Stimulated activated CD8-positive, alpha-beta memory T cell treated with anti-CD3 and anti-CD28 coated beads, Interleukin-2, amount 100 ng/mL, for 1 hour (primary cell): ENCODE measurements at places on chromosomes 2 and 18.

DNA sequence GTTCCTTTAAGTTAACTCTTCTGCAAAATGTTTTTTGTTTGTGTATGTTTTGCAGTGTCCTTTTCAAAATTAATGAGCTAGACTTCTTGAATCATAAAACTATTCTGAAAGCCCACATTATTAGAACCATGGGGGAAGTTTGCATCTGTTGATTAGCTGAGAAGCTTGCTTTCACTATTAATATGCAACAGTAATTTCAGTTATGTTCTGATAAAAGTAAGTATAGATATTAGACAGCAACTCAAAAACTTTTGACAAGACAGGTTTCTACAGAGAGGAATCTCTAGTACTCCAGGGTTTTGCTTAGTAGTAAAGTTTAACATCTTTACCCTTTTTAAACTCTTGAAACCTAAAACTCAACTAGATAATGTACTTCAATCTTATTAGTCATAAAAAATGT is 147.8 kb downstream of the UBE2E3 start:
- no peak for DNase-seq

- no peak for DNase-seq
Observed at GRCh38 chr2:224772494-224772893, 56.3 kb upstream of the CCDC195 start.

GRCh38 chr2:230505162-230505561 is 89.2 kb downstream of the SP100 start:
- DNase-seq, result no peak

- no peak for DNase-seq
Observed at GRCh38 chr2:217451666-217452065, 551.1 kb downstream of the TNS1 start.

- no peak for DNase-seq
Observed at GRCh38 chr2:180376066-180376465, 369.0 kb upstream of the CWC22 start.

- DNase-seq, result no peak
Observed at GRCh38 chr2:137539336-137539735, 424.9 kb upstream of the HNMT start.

DNA sequence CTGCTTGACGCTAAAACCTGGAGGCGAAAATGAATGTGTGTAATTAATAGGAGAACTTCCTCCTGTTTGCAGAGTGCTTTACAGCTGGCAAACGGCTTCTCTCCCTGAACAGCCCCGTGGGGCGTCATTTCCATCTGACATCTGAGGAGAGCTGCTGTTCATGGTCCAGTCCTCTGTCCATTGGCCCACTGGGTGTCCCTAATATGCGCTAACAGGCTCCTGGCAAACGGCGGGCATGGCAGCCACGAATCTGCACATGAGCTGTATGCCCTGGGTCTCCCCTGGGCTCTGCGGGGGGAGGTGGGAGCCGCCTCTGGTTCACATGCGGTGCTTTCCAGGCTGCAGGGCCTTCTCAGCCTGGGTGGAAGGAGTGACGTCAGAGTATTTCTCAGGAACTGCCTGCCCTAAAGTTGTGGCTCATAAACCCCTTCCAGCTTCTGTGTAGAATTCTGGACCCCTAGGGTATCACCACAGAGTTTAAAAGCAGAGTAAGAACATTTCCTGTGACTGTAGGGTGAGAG is 73.2 kb downstream of the LRRFIP1 start:
- DNase-seq, result peak; percentile 59

GRCh38 chr18:55324166-55324565 is 263.8 kb downstream of the TCF4 start:
- DNase-seq, result no peak

DNA sequence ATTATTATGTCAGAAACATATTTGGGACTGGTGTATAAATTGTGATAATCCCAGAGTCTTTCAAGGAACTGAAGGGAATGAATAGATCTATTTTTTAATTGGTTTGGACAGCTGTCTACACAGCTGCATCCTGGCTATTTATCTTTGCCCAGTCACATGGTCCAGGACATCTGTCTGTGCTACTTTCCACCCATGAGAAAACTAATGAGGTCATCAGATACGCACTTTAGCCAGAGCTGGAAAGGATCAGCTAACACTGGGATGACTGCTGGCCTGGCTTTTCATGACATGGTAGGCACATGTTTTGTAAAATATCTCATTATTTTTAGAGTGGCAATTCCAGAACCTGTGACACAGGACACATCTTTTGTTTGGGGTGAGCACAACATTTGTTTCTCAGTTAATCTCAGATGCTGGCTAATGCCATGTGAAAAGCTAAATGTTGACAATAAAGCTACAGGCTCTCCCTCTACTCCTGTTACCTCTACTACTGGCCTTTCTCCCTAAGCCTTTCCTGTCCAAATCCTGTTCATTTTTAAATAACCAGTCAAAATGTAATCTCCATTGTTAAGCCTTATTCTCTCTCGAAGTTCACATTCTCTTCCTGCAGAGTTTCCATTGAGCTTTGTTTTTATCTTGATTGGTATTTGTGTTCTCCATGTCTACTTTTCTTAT is 500.7 kb downstream of the RIT2 start:
- no peak for DNase-seq

DNA sequence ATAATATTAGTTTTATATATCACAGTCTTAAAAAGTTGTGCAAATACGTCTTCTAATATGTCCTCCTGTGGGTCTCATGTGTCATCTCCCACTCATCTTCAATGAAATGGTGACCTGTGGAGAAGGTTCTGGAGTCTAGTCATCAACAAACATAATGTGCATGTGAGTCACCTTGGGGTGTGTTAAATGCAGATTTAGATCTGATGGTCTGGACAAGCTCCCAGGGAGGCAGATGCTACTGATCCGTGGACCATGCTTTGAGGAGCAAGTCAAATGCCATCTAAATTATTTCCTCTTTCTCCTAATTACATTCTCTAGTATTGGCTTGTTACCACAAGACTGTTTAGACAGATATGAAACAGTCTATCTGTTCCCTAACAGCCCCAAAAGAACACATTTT is 210.9 kb downstream of the CD226 start:
- DNase-seq, result no peak

- no peak for DNase-seq
Observed at GRCh38 chr2:191777351-191777750, 69.5 kb downstream of the CAVIN2 start.

GRCh38 chr18:53990485-53990884 is 234.0 kb downstream of the MBD2 start:
- DNase-seq, result no peak

GRCh38 chr18:73674125-73674865 is 473.3 kb downstream of the FBXO15 start:
- no peak for DNase-seq

DNA sequence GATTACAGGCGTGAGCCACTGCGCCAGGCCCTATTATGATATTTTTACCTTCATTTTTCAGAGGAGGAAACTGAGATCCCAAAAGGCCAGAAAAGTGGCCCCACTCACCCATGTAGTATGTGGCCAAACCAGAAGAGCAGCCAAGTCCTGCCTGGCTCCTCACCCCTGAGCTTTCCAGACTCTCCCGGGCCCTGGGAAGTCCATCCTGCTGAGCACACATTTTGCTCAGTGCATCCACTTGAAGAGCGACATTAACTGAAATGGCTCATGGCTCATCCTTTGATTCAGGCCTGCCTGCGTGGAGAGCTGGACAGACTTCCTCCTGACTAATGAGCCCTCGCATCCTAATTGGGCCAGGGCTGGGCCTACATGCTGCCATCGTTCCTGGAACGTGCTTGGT is 9.5 kb upstream of the NGEF start:
- DNase-seq, result no peak

- no peak for DNase-seq
Observed at GRCh38 chr2:240818293-240819125, 1.5 kb downstream of the KIF1A start.

- DNase-seq, result no peak
Observed at GRCh38 chr2:202184557-202184956, 53.8 kb downstream of the SUMO1 start.

DNA sequence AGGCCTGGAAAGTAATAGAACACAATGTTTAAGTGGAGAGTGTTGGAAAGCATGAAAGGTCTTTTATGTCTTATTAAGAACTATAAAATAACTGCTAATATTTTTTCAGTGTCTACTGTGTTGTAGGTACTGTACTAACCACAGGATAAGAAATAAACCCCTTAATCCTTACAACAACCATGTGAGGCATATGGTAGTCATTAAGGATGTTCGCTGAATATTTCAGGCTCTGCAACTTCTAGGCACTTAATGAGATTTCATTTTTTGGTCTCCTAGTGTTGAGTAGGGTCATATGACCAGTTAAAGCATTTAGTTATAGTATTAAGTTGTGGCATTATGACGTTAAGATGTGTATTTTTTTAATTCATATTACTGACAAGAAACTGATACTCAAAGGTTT is 346.6 kb upstream of the KCNH7 start:
- DNase-seq, result no peak

DNA sequence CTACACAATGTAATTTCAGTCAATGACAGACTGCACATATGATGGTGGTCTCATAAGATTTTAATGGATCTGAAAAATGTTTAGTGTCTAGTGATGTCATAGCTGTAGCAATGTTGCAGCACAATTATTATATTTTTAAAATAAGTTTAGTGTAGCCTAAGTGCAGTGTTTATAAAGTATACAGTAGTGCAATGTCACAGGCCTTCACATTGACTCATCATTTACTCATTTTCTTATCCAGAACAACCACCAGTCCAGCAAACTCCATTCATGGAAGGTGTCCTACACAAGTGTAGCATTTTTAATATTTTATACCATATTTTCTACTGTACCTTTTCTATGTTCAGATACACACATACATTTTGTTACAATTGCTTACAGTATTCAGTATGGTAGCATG is 663.1 kb downstream of the ERBB4 start:
- DNase-seq, result no peak

DNA sequence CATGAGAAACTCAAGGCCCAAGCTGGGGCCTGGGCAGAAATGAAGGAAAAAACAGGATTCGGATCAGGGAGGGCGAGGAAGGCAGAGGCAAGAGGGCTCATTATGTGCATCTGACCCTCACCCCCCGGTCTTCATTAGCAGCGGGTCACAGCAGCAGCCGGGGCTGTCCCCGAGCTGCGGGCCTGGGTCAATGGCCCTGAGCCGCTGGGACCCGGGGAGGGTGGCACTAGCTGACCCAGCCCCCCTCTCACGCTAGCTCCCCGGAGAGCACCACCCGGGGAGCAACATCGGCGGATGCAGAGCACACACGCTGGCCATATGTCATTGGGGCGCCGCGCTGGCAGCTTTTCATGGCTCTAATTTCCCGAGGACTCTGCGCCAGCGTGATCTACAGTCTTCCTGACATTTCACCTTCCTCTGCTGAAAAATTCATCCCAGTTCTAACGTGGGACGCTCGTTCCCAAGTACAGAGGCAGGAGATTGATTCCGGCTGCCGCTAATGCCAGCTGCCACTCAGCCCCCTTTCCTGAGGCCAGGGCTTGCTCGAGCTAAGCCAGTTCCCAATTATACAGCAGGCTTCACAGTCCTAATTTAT is 63.7 kb downstream of the EIPR1 start:
- DNase-seq, result no peak

GRCh38 chr2:131076707-131077106 is 16.6 kb downstream of the FAM168B start:
- no peak for DNase-seq

DNA sequence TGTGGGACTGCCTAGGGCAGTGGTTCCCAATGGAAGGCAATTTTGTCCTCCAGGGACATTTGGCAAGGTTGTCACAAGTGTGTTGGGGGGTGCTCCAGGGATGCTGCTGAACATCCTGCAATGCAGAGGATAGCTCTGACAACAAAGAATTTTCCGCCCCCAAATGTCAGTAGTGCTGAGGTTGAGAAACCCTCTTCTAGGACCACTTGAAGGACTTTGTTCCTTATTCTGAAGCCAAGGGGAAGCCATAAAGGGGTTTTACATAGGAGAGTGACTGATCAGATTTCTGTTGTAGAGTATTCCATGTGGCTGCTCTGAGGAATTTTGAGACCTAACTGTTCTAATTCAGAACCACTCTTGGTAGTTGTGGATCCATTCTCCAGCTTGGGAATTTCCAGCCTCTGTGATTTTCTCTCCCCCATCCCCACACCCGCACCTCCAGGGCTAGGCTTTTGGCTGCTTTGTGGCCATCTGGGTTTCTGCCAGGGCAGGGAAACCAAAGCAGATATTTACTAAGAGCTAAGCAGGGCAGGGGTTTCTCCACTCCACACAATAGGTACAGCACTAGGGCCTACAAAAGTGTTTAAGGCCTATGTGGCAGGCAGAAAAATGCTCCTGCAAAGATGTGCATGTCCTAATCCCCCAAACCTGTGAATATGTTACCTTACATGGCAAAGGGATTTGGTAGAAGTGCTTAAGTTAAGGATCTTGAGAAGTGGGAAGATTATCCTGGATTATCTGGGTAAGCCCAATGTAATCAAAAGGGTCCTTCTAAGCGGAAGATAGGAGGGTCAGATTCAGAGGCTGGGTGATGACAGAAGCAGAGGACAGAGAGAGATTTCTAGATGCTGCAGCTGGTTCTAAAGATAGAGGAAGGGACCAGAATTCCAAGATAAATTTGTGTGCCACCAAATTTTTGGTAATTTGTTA is 135.4 kb downstream of the TMEM17 start:
- DNase-seq, result no peak

- DNase-seq, result no peak
Observed at GRCh38 chr2:46977899-46978298, 62.3 kb upstream of the MCFD2 start.

- DNase-seq, result no peak
Observed at GRCh38 chr2:140567734-140568133, 1563.1 kb downstream of the LRP1B start.

GRCh38 chr2:170070778-170071177 is 107.2 kb upstream of the MYO3B start:
- DNase-seq, result no peak

DNA sequence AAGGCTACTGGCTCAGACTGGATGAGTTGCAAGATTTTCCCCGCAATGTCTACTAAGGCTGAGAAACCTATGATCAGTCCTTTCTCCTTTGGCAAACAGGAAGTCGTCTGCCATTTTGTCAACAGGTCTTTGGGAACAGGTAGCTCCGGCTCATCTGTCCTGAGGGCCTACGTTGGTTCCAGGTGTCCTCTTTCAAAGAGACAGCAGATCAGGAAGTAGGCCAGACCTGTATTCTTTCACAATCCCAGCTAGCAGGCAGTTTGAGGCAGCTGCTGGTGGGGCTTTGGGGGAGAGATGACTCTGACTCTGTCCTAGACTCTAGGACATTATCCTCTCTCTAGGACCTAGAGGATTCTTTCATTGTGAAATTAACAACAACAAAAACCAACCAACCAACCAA is 98.6 kb downstream of the ACTR2 start:
- no peak for DNase-seq

DNA sequence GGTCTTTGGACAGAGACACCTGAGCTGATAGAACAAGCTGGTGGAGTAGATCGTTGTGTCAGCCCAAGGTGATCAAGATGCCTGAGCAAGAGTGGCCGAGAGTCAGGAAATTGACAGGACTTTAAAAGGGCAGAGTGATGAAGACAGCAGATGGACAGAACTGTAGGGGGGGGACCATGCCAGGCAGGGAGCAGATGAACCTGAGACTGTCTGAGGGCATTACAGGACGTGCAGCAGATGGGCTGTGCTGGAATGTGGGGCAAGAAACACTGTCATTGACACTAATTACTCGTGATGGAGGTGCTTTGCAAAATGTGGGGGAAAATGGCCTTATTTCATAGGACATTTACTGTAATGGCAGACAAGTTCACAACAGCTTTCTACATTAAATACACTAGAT is 225.0 kb downstream of the THSD7B start:
- DNase-seq, result no peak

GRCh38 chr2:88913280-88913679 is 221.8 kb downstream of the RPIA start:
- DNase-seq, result no peak

GRCh38 chr2:146927080-146927711 is 917.6 kb upstream of the ACVR2A start:
- no peak for DNase-seq

- DNase-seq, result no peak
Observed at GRCh38 chr2:176165370-176166050, 8.4 kb downstream of the HOXD3 start.
